ENCODE measurements at places on chromosomes 12 and 14.

- no peak for DNase-seq
Observed at GRCh38 chr14:36455241-36455627, 64.8 kb downstream of the NKX2-1 start.

GRCh38 chr12:26130728-26131127 is 5.9 kb upstream of the BHLHE41 start:
- DNase-seq: no peak

DNA sequence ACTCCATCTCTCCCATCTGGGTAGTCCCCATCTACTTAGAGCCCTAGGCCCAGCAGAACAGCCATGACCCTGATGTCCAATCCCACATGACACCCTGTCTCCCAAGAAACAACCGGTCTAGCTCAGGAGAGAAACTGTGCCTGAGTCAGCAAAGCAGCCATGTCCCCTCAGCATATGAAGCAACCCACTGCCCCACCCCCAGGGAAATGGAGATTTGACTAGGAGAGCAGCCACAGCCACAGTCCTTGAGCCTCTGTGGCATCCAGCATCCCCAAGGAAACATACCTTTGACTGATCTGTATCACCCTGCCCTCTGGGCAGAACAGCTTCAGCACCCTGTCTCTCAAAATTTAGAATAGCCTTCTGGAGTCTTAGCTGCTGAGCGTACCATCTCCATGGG is 641.9 kb upstream of the FBXO33 start:
- no peak for DNase-seq

GRCh38 chr14:104400355-104400754 is 179.2 kb upstream of the C14orf180 start:
- no peak for DNase-seq

GRCh38 chr14:88825503-88825902 is 1.1 kb downstream of the TTC8 start:
- no peak for DNase-seq

DNA sequence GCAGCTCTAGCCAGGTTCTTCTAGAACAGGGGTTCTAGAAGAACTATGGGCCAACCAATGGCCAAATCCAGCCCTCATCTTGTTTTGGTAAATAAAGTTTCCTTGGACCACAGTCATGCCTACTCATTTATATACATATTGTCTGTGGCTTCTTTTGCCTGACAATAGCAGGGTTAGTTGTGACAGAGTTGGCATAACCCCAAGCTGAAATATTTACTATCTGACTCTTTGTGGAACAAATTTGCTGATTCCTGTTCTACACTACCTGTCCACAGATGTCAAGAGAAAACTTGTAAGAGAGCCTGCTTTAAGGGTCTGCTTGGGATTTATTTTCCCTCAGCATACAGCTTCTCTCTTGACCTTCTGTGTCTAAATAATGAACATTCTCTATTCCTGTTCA is 289.0 kb downstream of the KSR2 start:
- no peak for DNase-seq

DNA sequence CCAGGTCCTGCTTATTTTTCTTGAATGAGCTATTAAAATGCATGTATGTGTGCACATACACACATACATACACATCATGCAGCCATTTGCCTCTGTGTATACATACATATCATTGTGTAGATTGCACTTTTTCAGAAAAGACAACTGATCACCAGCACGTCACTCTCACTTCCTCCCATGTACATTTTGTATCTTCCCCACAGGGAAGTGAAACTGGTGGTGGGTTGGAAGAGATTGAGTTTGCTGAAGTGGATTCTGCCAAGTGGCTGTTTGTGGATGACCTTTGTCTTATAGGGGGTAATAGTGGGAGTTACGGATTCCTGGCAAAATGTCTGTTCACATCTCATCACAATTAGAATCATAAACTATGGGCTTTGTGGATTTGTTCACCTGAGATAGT is 448.6 kb downstream of the RAD51B start:
- no peak for DNase-seq

- no peak for DNase-seq
Observed at GRCh38 chr12:115201966-115202365, 518.0 kb upstream of the TBX3 start.

- DNase-seq: no peak
Observed at GRCh38 chr12:24661657-24662096, 287.2 kb downstream of the BCAT1 start.

DNA sequence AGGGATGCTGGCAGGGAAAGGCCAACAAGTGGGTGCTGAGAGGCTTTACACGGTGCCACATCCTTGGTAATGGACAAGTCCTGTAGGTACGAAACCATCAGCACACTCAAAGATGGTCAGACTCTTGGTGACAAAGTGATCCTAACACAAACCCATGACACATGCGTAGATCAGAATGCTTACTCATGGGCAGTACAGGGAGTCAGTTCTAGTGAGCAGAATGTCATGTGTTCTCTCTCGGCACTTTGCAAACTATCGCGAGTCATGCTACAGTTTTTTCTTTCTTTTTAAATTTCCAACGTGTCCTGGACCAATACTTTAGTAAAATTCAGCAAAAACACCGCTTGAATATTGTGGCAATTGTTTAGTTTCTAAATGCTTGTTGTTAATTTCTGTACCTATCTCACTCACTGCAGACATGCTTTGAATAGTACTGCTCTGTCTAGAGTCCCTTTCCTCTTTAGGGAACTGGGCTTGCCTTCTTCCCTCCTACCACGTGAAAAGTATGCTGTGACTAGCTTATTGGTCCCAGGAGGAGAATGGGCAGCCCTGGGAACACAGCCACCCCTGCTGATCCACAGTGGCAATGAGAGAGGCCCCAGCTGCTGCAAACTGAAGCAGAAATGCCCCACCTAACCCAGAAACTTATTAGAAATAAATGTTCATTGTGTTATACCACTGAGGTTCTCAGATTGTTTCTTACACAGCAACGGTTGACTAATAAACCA is 62.4 kb downstream of the UBR7 start:
- no peak for DNase-seq

Data from activated CD4-positive, alpha-beta T cell treated with anti-CD3 and anti-CD28 coated beads, Interleukin-2, amount 50 U/mL, for 48 hours (primary cell).